ENCODE measurements at places on chromosomes 11 and 22.

DNA sequence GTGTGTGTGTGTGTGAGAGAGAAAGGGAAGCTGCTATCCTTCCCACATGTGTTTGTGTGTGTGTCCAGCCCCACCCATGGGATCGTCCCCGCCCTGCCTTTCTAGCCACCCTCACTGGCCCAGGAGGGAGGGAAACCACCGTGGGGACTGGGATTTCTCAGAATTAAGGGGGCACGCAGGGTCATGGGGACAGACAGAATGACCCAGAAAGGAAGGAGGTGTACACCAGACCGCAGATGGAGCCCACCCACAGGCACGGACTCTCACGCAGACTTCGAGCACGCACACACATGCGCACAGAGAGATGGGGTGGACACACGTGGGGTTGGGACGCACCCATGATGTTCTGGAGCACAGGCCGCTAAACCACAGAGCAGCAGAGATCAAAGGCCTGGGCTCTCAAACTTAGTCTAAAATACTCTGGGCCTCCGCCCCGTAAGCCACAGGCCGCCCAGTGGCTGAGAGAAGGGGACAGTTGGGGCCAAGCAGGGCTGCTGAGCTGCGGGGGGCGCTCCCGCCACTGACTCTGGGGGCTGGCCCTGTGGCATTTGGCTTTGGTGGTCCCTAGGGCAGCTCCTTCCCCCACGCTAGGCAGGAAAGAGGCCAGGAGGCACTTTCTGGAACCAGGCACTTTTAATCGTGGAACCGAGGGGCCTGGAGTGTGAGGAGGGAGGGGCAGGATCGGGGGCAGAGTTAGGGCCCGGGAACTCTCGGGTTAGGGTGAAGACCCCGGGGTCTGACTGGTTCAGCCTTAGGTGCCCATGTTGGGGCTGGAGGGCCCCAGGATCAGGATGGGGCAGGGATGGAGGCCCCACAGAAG is 1.5 kb downstream of the IFITM5 start:
- peak; percentile 31 for DNase-seq

GRCh38 chr11:70601861-70602538 is 203.7 kb downstream of the CTTN start:
- DNase-seq, result no peak

DNA sequence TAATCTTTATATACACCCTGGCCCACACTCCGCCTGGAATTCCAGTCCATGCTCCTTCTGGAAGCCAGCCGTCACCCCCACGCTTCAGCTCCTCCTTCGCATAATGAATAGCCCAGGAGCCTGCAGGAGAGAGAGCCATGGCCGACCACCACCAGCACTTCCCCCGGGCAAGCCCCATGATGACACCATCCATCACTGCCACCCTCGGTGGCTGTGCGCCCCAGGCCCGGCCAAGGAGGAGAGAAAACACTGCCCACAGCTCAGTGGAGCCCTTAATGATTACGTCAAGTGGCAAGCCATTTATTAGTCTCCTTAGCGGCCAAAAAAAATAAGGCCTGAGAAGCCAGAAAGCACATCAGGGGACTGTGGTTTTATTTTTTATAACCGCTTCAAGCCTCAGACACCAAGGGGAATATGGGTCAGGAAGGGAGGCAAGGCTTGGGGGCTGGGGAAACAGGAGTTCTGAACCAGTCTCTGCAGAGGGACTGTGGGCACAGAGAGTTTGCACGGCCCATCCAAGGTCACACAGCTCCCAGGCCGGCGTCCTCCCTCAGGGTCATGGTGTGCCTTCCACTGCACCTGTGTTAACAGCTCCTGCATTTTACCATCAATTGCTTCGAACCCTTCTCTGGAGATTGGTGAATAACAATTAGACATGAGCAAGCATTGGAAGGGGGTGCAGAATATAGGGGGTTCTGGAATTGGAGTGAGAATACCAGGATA is 134.3 kb downstream of the MN1 start:
- DNase-seq, result no peak

DNA sequence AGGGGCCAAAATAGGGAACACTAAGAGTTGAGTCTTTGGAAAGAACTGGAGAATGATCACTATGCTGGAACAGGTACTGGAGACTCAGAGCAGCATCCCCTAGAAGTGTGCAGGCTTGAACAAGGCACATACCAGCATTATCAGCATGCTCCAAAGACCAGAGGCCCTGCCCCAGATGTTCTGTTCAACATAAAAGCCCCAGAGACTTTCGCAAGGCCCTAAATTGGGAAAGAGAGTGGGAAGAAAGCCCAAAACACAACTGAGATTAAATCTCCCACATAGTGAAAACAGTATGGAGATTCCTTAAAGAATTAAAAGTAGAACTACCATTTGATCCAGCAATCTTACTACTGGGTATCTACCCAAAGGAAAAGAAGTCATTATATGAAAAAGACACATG is 9.4 kb downstream of the CNGA4 start:
- DNase-seq, result no peak

GRCh38 chr11:32840587-32840986 is 10.9 kb downstream of the PRRG4 start:
- no peak for DNase-seq

GRCh38 chr11:113397821-113398220 is 10.2 kb downstream of the ANKK1 start:
- no peak for DNase-seq

GRCh38 chr11:68598816-68599653 is 85.3 kb upstream of the GAL start:
- DNase-seq, result no peak

- DNase-seq, result no peak
Observed at GRCh38 chr11:17735818-17736578, 1.4 kb downstream of the KCNC1 start.

DNA sequence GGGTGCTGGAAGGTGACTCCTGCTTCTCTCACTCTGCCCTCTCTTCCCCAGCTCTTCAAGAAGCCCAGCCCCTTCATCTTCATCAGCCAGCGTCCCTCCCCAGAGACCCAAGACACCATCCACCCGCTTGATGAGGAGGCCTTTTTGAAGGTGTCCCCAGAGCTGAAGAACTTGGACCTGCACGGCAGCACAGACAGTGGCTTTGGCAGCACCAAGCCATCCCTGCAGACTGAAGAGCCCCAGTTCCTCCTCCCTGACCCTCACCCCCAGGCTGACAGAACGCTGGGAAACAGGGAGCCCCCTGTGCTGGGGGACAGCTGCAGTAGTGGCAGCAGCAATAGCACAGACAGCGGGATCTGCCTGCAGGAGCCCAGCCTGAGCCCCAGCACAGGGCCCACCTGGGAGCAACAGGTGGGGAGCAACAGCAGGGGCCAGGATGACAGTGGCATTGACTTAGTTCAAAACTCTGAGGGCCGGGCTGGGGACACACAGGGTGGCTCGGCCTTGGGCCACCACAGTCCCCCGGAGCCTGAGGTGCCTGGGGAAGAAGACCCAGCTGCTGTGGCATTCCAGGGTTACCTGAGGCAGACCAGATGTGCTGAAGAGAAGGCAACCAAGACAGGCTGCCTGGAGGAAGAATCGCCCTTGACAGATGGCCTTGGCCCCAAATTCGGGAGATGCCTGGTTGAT is 12.6 kb downstream of the IL10RA start:
- DNase-seq, result no peak

GRCh38 chr22:23714596-23715578 is 24.1 kb downstream of the RGL4 start:
- DNase-seq, result peak; percentile 42

DNA sequence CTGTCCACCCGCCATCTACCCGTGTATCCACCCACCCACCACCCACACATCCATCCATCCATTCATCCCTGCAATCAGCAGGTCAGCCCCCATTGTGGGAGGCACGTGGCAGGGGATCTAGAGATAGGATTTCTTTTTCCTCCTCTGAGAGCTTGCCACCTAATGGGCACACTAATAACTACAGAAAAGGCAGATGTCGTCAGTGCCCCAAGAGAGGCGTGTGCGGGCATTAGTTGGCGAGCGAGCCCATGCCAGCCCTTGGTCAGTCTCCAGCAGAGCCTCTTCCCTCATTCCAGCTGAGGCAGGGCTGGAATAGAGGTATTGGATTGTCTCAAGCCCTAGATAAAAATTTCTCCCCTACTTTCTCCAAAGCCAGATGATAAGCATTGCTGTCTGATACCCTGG is 9.7 kb downstream of the USP2 start:
- DNase-seq, result peak; percentile 13

DNA sequence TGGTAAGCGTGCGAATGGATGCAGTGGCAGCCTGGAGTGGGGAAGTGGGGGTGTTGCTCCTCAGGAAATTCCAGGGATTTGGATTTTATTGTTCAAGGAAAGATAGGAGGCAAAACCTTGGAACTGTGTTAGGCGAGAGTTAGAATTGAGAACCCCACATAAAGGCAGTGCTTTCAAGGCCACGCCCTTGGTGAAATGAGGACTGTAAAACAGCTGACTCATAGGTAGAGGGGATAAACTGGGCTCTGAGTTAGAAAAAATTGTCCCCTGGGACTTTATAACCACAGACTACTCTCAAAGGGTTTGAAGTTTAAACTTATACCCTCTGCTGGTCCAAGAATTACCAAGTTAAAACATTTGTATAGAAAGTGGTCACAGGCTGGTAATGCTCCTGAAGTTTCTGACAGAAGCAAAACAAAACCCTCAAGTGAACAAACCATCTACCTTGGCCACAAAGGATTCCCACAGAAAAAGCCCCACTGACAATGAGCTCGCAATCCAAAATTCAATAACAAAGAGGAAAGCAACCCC is 250.3 kb upstream of the TBCEL start:
- peak; percentile 1 for DNase-seq

DNA sequence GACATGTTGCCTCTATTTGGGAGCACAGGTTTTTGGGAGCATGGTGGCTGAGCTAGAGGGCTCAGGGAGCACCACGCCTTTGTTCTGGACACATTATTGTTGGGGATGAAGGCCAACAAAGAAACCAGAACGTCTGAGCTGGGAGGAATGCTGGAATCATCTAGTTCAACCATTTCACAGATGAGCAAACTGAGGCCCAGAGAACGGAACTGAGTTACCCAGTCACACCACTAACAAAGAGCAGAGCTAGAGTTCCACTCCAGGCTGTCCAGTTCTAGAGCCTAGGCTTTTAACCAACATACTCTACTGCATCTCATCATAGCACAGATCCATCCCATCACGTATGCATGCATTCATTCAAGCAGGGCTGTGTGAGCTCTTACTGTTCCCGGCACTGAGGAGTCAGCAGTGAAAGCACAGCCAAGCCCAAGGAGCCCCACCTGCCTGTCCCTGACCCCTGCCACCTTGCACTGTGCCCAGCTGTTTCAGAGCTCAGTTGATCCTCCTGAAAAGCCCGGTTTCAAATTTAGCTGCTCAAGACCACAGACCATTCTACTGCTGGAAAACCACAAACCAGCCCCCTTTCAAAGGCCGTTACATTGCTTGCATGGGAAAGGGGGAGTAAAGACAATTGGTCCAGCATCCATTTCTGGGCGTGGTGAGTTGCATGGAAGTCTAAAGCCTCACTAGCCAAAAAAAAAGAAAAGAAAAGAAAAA is 16.9 kb upstream of the TCF20 start:
- DNase-seq, result no peak

GRCh38 chr22:31080848-31081649 is at the start of gene SMTN:
TSS of gene SMTN (plus strand) at chr22:31081318. CDS start at chr22:31083259, 1,941 bp downstream.
- DNase-seq, result peak; percentile 91

DNA sequence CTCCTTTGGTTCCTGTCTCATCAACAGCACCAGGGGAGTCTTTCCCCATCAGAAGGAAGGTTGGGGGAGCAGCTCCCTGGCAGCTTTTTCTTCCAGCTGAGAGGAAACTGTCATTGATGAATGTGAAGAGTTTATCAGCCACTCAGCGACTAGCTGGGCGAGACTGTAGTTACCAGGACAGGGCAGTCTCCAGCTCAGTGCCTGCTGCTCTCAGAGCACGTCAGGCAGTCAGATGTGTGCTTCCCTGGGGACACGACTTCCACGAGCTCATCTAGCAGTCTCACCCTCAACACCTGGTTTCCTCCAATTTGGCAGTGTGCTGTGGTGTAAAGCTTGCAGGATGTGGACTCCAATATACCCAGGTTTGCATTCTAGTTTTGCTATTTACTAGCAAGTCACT is 12.5 kb upstream of the C1QTNF4 start:
- DNase-seq, result no peak

DNA sequence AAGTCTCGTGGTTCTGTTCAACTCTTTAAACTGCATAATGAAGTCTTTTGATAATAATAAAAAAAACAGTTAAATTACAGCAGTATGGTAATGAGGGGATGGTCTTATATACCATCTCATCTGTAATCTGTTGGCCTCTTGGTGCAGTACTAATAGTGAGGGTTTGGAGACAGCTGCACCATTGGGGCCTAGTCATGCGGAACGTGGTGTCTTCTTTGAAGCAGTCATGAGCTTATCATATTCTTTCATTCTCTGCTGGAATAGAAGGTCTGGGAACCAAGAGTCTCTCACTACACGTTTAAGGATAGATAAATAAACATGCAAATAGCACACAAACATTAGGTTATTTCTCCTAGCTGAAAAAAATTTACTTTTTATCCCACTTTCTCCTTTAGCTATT is 40.9 kb upstream of the OR9Q1 start:
- DNase-seq, result no peak

GRCh38 chr11:132886335-132886734 is 646.0 kb downstream of the OPCML start:
- no peak for DNase-seq

DNA sequence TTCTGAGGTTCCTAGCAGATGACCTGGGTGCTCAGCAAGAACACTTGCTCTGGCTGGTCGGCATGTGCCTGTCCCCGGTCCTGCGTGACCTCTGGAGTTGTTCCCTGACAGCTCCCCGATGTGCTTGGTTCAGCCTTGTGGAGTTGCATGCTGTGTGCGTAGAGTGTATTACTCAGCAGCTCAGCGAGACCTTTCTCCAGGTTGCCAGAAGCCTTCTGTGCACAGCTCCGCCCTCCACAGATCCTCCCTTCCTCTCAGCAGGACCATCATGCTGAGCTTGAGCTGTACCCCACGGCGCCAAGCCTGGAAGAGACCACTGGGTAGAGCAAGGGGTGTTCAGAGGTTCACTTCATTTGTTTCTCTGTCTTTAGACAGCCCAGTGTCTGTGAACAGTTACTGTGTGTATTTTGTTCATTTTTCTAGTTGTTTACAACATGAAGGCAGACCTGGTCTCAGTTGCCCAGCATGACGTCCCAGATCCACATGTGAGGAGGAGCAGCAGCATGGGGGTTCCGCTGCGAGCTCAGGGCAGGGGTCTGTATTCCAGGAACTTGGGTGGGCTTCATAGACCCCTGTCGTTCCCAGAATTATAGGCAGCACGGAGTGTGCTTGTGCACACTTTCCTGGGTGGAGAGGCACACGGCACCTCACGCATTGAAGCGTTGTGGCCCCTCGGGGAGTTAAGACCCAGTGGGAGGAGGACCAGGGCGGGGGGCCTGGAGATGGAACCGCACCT is 148.6 kb downstream of the IGLL1 start:
- DNase-seq, result no peak

GRCh38 chr22:49453771-49454170 is 373.9 kb downstream of the BRD1 start:
- no peak for DNase-seq

DNA sequence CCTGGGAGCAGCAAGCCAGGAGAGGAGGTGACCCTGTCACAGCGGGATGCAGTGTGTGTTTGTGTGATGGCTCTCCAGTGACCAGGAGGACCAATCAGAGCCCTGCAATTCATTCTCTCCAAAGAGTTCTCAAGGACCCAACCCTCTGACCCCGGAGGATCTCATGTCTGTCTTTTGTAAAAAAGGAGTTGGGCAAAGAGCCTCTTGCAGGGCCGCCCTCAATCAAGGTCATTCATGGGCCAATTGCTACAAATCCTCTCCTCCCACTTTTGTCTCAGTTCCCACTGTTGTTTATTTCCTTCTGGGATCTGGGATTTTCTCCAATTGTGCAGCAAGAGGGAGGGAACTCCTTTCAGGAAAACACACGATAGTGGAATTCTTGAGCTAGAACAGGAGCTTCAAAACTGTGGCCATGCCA is 4.0 kb downstream of the TECTA start:
- no peak for DNase-seq

- no peak for DNase-seq
Observed at GRCh38 chr22:33831207-33831606, 89.1 kb downstream of the LARGE1 start.

All from hematopoietic multipotent progenitor cell treated with erythropoietin and hydrocortisone succinate and interleukin-3 and kit ligand, for 8 days (in vitro differentiated cells).